ENCODE measurements at places on chromosomes 4 and X.

- DNase-seq: no peak
Measured at GRCh38 chr4:24657768-24658617, 73.6 kb upstream of the DHX15 start.

GRCh38 chrX:43003204-43003565 is 225.2 kb upstream of the PPP1R2C start:
- no peak for DNase-seq

GRCh38 chr4:21001490-21001889 is 301.2 kb downstream of the PACRGL start:
- no peak for DNase-seq

DNA sequence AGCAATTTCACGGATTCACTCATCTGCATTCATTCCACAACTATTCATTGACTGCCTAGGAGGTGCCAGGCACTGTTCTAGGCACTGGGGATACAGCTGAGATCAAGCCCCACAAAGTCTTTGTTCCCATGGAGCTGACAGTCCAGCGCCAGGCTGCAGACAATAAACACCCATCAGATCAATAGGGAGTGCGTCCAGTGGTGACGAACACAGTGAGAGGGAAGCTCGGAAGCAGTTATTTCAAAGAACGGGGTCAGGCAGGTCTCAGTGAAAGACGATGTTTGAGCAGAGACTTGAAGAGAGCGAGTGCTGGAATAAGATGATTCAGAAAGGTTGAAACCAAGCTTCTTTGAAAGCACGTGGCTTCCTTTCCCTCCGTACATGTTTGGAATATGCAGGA is 167.2 kb downstream of the EVC2 start:
- no peak for DNase-seq

DNA sequence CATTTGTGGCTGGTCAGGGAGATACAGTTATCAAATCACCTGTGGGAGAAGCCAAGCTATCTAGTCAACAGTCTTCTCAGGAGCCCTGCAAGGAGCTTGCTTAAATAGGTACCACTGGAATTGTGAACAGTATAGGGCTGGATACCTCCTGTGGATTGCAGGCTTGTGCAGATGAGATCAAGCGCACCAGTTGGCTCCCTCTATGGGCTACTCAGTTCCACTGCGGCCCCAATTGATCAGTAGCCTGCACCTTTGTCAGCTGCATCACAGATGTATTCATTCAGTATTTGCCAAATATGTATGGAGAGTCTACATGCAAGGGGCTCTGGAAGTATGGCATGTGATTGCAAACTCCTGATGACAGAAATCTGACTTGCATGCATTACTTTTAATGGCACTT is 28.6 kb downstream of the TEX13A start:
- DNase-seq: no peak

- no peak for DNase-seq
Measured at GRCh38 chr4:37463033-37463856, 218.7 kb downstream of the NWD2 start.

- DNase-seq: no peak
Measured at GRCh38 chrX:20477836-20478524, 211.3 kb upstream of the RPS6KA3 start.

- DNase-seq: peak; percentile 48
Measured at GRCh38 chr4:185304944-185305690, 90.6 kb downstream of the LRP2BP start.

DNA sequence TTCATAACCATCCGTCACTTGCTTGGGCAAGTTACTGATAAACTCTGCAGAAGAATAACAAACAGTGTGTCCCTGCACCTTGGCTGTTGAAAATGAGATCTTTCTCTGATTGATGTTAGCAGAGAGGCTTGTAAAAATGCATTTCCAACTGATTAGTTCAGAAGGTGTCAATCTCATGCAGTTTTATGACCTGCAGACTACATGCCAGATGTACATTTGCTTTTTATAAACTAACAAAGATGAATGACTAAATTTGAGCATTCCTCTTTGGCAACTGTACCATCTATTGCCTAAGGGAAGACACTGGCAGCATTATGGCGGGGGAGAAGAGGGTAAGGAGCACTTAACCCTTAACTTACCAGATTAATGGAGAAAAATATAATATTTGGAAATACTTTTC is 192.8 kb downstream of the DCTD start:
- no peak for DNase-seq

- no peak for DNase-seq
Measured at GRCh38 chrX:7891928-7892327, 35.3 kb downstream of the PNPLA4 start.

DNA sequence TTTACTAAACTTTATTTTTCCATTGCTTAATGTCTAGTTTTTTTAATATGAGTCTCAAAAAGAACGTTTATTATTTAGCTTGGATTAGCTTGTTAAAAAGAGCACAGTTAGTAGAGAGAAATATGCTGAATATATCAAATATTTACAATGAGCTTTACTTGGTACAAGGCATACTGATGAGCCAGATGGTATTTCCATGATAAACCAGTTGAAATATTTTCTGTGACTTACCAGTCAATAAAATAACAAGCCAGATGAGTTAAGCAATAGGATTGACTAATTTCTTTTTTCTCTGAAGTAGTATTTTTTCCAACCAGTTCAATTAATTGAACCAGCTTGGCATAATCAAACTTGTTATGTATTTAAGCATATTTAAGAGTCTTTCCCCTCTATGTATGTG is 134.1 kb downstream of the KLHL34 start:
- no peak for DNase-seq

DNA sequence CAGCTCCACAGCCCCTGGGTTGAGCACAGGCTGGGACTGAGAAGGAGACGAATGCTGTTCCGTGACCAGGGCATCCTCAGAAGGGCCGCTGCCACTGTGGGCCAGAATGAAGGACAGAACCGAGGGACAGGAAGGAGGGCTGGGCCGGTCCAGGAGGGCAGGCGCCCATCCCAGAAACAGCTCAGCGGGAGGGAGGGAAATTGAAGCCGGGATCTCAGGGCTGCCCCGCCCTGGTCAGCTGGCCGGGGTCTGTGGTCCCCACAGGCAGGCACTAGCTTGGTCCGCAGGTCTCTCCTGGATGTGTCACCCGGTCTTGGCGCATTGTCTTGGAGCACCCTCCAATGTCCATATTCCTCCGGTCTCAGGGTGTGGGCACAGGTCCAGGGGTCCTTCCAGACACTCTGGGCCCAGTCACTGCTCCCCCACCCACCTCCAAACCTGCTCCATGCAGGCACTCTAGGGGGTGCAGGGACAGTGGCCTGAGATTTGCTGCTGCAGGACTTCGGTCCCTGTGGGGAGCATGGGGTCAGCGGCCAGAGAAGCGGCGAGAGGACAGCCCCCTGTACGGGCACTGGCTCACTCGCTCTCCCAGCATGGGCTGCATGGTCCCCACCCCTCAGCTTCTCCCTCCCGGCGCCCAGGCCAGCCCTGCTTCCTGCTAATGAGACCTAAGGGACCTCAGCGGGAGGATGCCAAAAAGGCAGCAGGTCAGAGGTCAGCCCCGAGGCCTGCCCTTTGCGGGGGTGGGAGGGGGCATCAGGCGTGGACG is 23.9 kb upstream of the MXD4 start:
- DNase-seq: no peak

DNA sequence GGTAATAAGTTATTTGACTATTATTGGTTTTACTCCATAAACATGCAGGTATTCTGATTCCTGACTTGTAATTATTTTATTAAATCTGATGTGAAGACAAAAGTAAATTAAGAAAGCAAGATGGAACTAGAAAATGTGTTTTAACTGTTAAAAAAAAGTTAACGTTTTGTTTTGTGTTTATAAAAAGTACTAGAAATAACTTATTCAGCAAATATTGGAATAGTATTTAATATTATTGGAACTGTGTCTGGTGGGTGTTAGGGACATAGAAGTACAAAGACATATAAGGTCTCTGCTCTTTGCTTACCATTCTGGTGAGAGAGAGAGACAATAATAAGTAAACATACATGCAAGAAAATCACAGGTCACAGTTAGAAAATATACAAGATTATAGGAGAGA is 15.7 kb downstream of the TIFA start:
- DNase-seq: no peak

DNA sequence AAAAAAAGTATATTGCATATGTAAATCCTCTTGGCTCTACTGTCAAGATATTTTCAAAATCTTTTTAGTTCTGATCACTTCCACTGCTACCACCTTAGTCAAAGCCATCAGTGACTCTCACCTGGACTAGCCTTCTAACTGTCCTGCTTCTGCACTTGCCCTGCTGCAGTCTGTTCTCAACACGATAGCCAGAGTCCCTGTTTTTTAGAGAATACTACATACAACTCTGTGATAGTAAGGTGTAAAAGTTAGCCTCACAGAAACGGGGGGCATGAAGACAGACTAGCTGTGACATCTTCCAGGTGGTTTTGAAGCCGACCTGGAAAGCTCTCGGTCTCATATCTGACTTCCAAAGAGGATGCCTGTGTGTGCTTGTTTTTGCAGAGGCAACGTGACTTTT is 24.7 kb downstream of the EIF2S3 start:
- no peak for DNase-seq

DNA sequence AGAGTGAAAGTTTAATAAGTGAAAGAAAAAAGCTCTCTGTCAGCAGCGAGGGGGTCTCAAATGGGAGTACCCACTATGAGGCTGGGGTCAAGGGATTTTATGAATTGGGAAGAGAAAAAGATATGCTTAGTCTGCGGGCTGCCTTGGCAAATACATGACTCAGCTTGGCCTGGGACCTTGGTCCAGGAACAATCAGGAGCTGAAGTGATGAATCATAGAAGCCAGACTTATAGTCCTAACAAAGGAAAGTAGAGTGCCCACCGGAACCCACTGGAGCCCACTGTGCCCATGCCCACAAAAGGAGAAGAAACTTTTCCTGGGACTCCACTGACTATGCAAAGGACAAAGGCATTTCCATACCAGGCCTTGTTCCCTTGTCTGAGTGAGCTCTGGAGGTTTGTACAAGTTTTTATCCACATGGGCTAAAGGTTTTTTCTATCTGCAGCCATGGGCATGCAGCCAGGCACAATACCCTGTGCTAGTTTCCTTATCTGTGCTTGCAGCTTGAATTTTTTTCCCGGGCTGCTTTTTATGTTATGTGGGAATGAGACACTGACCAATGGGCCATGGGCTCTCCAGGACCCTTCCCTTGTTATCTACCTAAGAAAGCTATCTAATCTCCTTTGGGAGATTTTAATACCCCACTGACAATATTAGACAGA is 201.7 kb downstream of the FAM133A start:
- DNase-seq: no peak

DNA sequence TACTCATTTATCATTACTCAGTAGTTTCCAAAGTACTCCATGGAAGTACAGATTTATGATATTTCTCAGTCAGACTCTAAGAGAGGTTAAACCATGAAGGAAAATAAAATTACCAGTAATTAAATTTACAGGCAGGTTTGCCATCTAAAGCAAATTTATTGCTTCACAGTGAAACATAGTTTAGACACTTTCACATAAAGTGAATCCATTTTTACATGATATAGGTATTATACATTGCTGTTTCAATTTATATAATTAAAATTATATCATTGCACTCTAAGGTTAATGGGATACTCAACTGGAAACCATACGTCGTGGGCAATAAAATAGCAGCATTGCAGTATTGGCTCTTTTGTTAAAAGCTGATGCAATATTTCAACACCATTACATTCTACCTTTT is 202.8 kb downstream of the SLIT2 start:
- DNase-seq: no peak

DNA sequence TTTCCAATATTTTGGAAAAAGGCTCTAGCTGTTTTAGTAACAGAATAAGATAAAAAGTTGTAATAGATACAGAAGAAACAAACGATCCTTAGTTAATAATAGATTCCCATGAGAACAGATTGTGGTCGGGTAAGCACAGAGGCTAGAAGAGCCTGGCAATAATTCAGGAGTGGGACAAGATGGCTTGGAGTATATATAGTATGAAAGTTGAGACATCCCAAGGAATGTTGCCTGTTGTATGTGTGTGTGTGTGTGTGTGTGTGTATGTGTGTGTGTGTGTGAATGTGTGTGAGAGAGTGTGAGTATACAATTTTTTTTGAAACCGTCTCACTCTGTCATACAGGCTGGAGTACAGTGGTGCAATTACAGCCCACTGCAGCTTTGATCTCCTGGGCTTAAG is 150.7 kb downstream of the PDGFC start:
- no peak for DNase-seq

GRCh38 chr4:37749398-37749988 is 63.3 kb upstream of the RELL1 start:
- no peak for DNase-seq

DNA sequence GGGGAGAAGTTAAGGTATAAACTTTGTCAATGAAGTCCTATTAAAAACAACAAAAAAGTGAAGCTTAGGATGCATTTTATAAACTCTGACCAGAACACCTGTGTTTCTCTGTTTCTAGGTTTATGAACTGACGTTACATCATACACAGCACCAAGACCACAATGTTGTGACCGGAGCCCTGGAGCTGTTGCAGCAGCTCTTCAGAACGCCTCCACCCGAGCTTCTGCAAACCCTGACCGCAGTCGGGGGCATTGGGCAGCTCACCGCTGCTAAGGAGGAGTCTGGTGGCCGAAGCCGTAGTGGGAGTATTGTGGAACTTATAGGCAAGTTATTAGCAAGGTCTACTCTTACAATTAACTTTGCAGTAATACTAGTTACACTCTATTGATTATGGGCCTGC is 46.6 kb downstream of the HTT start:
- no peak for DNase-seq
